HL-60 (cell line): ENCODE measurements at places on chromosomes 12 and 14.

- no peak for DNase-seq
Observed at GRCh38 chr12:38328306-38328895, 11.8 kb downstream of the ALG10B start.

DNA sequence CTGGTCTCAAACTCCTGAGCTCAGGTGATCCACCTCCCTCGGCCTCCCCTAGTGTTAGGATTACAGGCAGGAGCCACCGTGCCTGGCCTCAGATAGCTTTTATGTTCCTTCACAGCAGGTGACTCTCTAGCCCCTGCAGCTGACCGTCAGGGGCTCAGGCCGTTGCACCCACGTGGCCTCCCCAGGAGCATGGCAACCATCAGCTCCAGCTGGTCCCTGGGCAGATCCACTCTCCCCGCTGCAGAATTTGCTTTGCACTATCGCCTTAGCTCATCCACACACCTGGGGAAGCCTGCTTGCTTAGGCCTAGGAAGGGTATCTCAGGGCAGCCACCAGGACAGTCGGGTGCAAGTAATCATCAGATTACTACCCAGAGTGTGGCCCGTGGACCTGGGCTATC is 62.6 kb downstream of the TSPAN9 start:
- DNase-seq: no peak

GRCh38 chr14:75499084-75499875 is 23.0 kb upstream of the BATF start:
- no peak for DNase-seq

GRCh38 chr12:115203701-115204100 is 519.7 kb upstream of the TBX3 start:
- no peak for DNase-seq

DNA sequence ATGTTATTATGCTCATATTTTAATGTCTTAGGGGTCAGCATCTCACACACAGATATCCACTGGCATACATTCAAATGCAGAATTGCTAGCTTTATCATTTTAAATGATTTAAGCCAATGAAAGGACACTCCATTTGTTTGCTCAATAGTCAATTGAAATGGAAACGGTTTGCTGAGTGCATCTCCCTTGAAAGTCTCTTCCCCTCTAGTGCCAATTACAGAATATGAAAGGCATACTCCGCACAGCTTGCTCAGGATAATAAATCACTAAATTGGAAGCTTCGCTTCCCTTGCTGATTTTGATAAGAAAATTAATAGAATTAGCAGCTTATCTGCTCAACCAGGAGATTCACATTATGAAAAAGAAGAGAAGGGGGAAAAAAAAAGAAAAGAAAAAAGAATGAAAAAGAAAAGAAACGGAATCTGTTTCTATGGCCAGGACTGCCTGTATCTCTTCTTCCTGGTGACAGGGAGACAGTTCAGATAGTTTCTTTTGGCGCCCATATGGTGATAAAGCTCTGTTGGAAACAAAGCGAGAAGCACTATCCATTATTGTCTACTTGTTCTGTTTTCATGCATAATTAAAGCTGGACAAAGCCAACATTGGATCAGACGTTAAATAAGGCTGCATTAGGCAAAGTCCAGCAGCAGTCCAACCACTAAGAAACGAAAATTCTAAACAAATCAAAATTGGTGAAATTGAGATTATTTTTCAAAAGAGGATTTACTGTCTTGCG is 225.0 kb downstream of the GXYLT1 start:
- DNase-seq: no peak

DNA sequence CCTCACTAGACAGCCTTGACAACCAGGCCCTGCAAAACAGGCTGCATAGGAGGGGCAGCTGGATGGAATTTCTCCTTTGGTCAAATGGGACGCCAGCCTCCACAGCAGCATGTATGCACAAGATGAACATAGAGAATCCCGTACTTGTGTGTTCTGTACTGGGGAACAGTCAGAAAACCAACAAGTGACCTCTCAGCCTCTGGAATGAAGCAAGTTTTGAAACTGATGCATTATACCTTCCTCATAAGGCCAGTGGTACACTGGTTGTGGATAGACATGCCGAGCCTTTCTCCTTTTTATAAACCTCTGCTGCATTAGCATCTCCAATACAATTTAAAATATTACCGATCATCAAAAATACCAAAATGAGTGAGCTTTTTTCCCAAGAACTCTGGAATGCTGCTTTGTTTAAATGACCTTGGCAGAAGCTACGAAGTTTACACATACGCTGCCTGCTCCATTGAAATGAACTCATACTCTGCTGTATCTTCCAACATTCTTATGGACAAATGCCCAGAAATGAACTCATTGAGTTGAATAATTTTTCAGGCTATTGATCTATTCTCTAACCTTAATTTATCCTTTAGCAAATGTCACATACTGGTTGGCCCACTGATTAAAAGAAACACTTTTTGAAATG is 47.6 kb upstream of the FERMT2 start:
- DNase-seq: no peak

GRCh38 chr12:99004799-99005466 is 359.8 kb downstream of the APAF1 start:
- no peak for DNase-seq
